Skin of body (tissue), 3 donors: ENCODE measurements at places on chromosomes 7 and 10. TPM values are rescaled to one million over a fixed set of nuclear protein-coding genes. Genes with fewer than 3 reads are reported as not detected.
A peak's percentile ranks its signal among the peaks of the same experiment; 100 is the strongest.

CDK1 gene
- 40.3 TPM for total RNA-seq

GRCh38 chr7:48781752-48782151, 142.6 kb upstream of the CDC14C start:
- DNase-seq, result no peak

GRCh38 chr7:66152371-66153191, 37.9 kb downstream of the CRCP start:
- peak; percentile 54 for DNase-seq

GRCh38 chr7:2325162-2325561, 10.9 kb upstream of the SNX8 start:
- no peak for DNase-seq

DNA sequence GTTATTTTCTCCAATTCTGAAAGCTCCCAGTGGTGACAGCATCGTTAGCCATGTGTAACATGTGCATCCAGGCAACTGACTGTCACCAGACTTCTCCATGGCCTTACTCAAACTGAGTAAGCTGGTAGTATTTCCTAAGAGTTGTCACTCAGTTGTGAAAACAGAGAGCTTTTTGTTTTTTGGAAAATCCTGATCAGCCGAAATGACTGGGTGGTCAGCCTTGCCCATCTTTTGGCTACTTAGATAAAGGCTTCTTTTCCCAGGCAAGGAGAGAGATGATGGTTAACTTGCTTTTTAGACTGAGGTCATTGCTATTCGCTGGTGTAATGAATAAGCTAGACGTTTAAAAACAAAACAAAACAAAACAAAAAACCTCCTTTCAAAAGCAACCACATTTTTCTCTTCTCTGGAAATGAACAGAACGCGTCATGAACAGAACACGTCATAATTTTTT, 159.5 kb upstream of the KLF14 start:
- no peak for DNase-seq

UTF1 gene
- total RNA-seq, result not detected

DNA sequence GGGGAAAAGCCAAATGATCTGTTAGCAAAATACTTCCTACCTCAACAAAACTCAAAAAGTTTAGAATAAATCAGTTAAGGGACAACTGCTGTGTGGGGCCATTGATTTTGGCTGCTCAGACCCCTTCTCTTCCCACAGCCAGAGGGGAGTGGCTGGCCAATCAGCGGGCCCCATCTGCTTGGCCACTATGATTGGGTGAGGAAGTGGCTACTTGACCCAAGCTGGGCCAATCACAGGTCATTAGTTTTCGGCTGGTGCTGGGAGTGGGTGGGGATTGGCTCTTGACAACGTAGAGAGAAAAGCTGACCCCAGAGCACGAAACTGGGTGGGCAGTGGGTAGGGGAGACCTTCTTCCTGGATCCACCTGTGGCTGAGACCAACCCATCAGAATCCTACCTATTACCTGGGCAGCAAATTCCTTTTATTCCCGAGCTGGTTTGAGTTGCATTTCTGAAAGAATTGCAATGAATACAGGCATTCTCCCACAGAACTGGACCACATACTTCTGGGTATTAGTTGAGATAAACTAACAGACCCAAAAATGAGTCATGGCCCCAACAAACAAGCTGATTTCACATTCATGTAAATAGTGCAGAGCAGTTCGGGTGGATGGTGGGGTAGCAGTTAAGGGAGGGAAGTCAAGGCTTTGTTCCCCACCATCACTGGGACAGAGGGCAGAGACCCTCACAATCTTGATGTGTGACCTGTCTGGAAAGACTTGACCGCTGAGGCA, 35.6 kb upstream of the HMX3 start:
- DNase-seq, result no peak

- no peak for DNase-seq
Observed at GRCh38 chr7:132588596-132588995, 12.3 kb upstream of the PLXNA4 start.

COBL gene
- 11.9 TPM for total RNA-seq

STEAP1B gene
- total RNA-seq, result 2.0 TPM

- DNase-seq, result no peak
Observed at GRCh38 chr7:107017965-107018719, 26.4 kb upstream of the PRKAR2B start.

- DNase-seq, result peak; percentile 88
Observed at GRCh38 chr7:67625257-67625737, 628.7 kb downstream of the TYW1 start.

DNA sequence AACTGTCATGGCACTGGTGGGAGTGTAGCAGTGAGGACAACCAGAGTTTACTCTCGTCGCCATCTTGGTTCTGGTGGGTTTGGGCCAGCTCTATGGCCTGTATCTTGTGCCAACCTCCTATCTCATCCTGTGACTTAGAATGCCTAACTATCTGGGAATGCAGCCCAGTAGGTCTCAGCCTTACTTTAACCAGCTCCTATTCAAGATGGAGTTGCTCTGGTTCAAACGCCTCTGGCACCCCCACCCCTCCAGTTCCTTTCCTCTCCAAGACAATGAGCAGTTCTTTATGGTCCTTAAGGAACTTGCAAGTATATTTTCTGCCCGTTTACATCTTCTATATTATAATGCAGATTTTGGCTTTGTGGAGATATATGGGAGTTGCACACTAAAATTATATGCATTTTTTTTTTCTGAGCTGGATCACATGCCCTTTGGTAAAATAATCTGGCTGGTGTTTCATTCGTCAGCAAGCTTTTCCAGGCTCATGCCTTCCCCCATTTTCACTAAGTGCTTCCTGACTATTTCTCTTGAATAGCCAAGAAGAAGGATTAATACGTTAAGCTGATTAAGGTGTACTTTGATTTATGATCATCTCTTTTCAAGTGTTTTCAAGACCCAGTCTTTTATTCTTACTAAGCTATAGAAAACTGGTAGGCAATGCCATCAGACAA, 11.2 kb upstream of the WIPF3 start:
- DNase-seq, result no peak

LRGUK gene
- 1.4 TPM for total RNA-seq

- no peak for DNase-seq
Observed at GRCh38 chr10:22454634-22455033, 109.3 kb downstream of the SPAG6 start.

- no peak for DNase-seq
Observed at GRCh38 chr10:116164291-116164690, 108.7 kb downstream of the GFRA1 start.

GRCh38 chr10:74058658-74059057, 60.7 kb downstream of the VCL start:
- no peak for DNase-seq

OPTN gene
- 46.0 TPM for total RNA-seq

VWA2 gene
- 19.5 TPM for total RNA-seq

DNA sequence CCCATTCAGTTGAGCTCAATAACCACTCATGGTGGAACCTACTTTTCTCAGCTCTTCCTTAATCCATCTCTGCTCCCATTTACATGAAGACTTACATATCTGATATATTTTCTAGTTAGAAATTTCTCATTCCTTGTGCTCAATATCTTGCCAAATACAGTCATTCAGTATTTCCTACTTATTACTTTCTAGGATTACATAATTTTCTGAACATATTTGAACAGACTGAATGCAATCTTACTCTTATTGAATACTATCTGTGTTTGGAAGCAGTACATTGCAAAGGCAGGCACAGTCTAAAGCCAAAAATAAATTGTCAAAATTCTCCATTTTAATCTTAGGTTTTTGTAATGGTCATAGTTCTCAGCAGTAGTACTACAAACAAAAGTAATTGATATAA, 126.0 kb downstream of the GNAI1 start:
- peak; percentile 19 for DNase-seq

DNA sequence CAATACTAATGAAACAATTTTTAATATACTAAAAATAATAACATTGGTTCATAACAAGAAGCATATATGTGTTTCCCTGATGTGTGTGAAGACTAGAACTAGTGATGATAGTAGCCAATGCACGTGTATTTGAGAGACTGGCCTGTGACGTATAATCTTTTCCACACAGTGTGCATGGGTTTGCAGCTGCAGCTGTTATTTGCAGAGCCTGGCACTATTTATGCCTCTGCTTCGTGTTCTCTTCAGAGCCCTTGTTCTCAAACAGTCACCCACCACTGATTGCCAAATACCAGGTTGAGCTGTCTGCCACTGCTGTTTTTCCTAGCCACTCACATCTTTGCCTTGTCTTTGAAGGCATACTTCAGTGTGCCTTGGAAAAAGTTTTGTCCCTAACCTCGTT, 531.7 kb downstream of the ETV1 start:
- DNase-seq, result no peak

DNA sequence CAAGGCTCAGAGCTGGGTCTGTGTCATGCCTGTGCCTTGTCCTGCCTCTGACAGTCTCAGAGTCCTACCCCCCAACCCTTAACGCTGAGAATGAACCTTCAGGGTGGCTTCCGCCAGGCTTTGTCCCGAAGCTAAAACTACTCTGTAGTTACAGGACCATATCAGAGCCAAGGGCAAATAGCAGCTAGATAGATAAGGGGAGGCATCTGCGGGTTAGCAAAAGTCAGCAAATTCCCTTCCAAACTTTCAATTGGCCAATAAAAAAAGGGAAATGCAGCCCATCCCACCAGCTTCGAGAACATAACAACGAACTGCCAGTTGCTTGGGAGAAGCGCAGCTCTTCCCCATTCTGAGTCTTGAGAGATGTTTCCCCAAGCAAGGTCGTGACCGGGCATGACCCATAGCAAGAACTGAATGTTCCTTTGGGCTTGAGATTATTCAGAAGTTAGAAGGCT, 17.7 kb downstream of the CCL24 start:
- no peak for DNase-seq

DNA sequence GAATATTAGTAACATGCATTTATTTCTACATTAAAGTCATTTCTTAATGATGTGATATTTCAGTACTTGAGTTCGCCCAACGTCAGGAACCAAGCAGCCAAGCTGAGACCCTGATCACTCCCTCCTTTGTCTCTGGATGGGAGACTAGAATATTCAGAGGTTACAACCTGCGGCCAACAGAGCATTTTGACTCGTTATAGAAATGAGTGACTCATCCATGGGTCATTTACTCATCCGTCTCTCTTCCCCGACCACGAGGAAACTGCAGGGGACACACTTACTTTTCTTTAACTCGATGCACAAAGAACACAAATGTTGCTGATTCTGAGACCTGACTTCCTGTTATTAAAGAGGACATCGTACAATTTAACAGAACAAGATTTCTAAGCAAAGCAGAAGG, 343.3 kb downstream of the FRMD4A start:
- DNase-seq, result no peak

GRCh38 chr7:100598425-100598824, 3.7 kb upstream of the PCOLCE start:
- DNase-seq, result no peak

TRIM50 gene
- total RNA-seq, result 0.20 TPM

GRCh38 chr10:12403119-12403518, 53.8 kb downstream of the CAMK1D start:
- DNase-seq, result no peak

TLX1 gene
- not detected for total RNA-seq

- no peak for DNase-seq
Observed at GRCh38 chr7:107754642-107755041, 10.7 kb downstream of the CBLL1 start.

- DNase-seq, result no peak
Observed at GRCh38 chr10:2927958-2928840, 139.1 kb upstream of the PFKP start.

- DNase-seq, result no peak
Observed at GRCh38 chr10:56318816-56319215, 42.2 kb downstream of the ZWINT start.

LRRC18 gene
- total RNA-seq, result 0.39 TPM

DNA sequence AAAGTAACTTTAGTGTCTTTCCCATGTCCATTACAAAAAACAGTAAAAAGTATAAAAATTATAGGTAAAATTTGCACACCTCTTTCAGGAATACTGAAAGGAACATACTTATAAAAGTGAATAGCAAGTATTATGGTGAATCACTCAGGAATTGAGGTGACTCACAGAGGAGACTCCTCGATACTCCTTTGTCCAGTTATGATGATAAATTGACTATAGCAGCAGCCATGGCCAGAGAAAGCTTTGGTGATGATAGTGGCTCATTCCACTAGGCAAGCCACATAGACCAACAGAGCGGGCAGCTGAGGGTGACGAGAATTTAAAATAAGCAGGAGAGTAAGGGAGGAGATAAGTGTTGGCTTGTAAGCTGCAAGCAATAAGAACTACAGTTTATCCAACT, 1231.1 kb upstream of the CELF2 start:
- DNase-seq, result no peak

GRCh38 chr7:24862461-24862860, 105.2 kb upstream of the GSDME start:
- DNase-seq, result no peak

GRCh38 chr7:153518201-153518984, 533.8 kb upstream of the DPP6 start:
- DNase-seq, result no peak

- DNase-seq, result peak; percentile 95
Observed at GRCh38 chr7:5694912-5695726, 86.3 kb downstream of the RNF216 start.

DNA sequence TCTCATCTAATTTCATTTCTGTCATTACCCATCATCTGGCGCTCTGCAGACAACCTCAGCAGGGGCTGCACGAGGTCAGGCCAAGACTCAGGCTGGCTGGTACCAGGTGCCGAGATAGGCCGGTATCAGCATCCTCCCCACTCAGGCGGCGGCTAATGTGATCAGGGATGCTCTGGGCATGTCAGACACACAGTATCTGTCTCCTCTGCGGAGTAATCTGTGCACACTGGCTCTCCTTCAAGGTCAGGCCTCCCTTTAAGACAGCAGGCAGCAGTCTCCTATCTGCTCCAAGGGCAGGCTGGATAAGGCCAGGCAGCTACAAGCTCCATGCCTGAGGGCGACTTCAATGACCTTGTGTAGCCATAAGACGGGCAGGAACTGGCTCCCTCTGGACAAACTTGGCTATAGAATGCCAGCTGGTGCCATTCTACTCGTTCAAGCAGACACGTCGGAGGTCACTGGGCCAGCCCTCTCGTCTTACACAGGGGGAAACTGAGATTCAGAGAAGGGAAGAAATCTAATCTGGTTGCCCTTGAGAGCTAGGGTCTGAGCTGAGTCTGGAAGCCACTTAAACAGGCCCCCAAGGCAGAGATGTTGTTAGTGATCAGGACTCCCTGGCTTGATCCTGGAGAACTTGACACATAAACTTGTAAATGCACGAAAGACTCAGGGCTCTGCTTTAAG, 59.3 kb downstream of the ARHGAP22 start:
- no peak for DNase-seq

DNA sequence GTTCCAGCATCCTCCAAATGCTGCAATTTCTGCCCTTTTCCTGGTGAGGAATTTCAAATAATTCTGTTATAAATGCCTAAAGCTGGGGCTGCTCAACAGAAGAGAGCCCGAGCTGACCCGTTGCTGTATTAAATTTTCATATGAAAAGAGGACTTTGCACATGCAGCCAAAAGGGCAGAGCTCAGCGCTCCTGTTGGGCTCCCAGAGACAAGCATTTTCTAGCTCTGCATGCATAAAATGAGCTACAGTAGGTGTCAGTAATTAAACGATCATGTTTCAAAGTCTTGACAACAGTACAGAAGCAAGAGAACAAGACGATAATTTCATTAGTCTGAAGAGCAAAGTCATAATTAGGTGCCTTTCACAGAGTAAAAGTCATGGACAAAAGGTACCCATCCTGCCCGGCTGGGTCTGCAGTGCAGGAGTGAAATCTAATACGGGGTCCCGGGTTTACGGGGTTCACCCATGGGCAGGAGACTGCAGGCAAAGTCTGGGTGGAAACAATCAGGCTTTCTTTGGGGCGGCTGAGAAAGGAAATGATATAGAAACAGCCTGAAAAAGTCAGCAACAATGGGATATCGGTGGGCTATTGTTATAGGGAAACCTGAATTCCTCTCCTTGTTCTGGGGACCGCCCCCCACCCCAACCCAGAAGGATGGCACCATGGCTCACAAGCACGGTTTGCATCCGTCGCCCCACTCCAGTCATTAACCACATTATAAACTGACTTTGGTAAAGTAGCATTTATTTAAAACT, 66.0 kb downstream of the EBF3 start:
- no peak for DNase-seq

GPR85 gene
- total RNA-seq, result 1.9 TPM
